ENCODE measurements at places on chromosomes 7 and 10. TPM values are rescaled to one million over a fixed set of nuclear protein-coding genes. Genes with fewer than 3 reads are reported as not detected.
A peak's percentile ranks its signal among the peaks of the same experiment; 100 is the strongest.

- H3K4me1 ChIP-seq: peaks cover 17% of the 10 kb centered on the region
- DNase-seq: peak; percentile 11
- no peaks in the 10 kb centered on the region for H3K36me3 ChIP-seq
- peak overlapping the region; percentile 74 for H3K4me3 ChIP-seq
These were observed 1.3 kb downstream of the CNNM2 start for GRCh38 chr10:102919246-102919959.

The SEMA4G gene
- polyA plus RNA-seq: 7.0 TPM

DNA sequence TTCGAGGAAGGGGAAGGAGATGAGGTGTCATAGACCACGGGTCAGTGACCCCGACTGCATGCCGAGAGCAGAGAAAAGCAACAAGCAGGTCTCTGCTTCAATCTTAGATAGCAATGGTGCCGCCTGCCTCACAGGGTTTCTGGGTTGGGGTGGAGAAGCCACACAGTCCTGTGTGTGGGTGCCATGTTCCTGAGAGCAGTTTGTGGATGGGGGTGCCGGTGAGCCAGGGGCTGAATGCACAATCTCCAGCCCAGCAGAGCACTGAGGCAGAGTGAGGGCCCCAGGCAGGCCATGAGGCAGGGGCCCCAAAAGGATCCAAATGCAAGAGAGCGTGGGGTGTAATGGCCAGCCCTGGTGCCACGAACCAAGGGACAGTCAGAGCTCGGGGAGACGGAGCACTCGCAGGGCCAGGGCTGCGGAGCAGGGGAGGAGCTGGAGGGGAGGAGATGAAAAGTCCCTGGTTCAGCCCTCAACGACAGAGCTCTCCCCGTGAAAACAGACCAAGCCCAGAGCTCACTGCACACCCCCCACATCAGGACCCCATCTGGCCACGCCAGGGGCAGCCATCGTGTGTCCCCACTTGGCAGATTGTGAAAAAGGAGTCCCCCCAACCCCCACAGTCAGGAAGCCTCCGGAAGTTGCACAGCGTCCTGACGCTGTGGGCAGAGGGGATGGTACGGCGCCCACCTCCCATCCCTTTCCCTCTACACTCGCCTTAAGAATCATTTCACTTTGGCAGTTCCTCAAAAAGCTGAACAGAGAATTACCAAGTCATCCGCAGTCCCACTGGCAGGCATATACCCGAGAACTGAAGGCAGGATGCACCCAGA, 19.9 kb downstream of the WDR86 start:
- no peak overlapping the region for H3K4me3 ChIP-seq
- no peaks in the 10 kb centered on the region for H3K27me3 ChIP-seq
- H3K36me3 ChIP-seq: no peaks in the 10 kb centered on the region

DNA sequence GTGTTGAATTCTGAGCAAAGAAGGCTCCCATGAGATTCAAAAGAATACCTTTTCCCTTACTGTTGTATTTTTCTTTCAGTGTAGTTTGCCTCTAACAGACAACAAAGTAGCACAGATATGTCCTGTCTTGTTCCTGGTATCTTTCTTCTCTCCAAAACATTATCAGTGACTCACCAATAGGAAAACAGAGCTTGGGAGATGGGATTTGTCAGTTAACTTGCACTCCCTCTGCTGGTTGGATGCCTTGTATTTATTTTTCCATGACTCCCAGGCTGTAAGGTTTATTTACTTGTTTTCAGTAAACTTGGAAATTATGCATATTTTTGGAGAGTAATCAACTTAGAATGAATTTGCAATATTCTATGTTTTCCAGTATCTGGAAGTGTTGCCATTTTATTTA, 129.7 kb downstream of the SAMD9 start:
- H3K27ac ChIP-seq: no peak overlapping the region
- H3K4me1 ChIP-seq: no peaks in the 10 kb centered on the region
- H3K27me3 ChIP-seq: no peaks in the 10 kb centered on the region
- H3K4me3 ChIP-seq: no peak overlapping the region

DNA sequence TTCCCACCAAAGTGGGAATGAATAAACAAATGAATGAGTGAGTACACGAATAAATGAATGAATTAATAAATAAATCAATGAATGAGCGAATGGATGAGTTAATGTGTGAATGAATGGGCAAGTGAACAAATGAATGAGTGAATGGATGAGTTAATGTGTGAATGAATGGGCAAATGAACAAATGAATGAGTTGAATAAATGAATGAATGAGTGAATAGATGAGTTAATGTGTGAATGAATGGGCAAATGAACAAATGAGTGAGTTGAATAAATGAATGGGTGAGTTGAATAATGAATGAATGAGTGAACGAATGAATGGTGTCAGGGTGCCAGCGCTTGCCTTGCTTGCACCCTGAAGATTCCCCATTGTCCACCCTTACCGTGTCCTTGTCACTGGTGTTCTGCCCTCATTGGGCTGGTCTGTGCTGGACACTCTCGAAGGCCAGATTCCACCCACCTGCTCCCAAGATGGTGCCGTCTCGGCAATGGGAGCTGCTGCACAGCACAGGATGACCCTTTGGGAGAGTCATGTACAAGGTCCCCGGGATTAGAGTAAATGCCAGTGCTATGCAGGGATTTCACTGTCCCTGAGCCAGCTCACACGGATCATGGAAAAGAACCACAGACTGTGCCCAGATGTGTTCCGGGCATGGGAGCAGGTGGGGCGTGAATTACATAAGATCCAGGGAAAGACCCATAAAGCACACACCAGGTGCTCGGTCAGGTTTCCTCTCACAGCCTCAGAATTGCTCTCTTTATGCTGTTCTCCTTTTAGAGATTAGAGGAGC, 83.2 kb downstream of the CAMK1D start:
- H3K4me1 ChIP-seq: no peaks in the 10 kb centered on the region
- no peaks in the 10 kb centered on the region for H3K36me3 ChIP-seq
- no peak overlapping the region for H3K4me3 ChIP-seq
- H3K27ac ChIP-seq: no peak overlapping the region
- DNase-seq: no peak

- DNase-seq: no peak
- H3K4me1 ChIP-seq: peaks cover 37% of the 10 kb centered on the region
- no peak overlapping the region for H3K4me3 ChIP-seq
- H3K36me3 ChIP-seq: no peaks in the 10 kb centered on the region
- H3K27me3 ChIP-seq: no peaks in the 10 kb centered on the region
These were observed 42.4 kb upstream of the ZMIZ1 start for GRCh38 chr10:79026341-79026761.

GRCh38 chr10:1228467-1228975, 172.3 kb downstream of the WDR37 start:
- DNase-seq: no peak
- no peaks in the 10 kb centered on the region for H3K27me3 ChIP-seq
- H3K36me3 ChIP-seq: no peaks in the 10 kb centered on the region
- H3K4me3 ChIP-seq: no peak overlapping the region

- no peaks in the 10 kb centered on the region for H3K36me3 ChIP-seq
- no peak for DNase-seq
- peaks cover 22% of the 10 kb centered on the region for H3K4me1 ChIP-seq
- H3K27me3 ChIP-seq: no peaks in the 10 kb centered on the region
- H3K27ac ChIP-seq: no peak overlapping the region
These were observed 52.3 kb upstream of the PHYHIPL start for GRCh38 chr10:59124187-59124586.

DNA sequence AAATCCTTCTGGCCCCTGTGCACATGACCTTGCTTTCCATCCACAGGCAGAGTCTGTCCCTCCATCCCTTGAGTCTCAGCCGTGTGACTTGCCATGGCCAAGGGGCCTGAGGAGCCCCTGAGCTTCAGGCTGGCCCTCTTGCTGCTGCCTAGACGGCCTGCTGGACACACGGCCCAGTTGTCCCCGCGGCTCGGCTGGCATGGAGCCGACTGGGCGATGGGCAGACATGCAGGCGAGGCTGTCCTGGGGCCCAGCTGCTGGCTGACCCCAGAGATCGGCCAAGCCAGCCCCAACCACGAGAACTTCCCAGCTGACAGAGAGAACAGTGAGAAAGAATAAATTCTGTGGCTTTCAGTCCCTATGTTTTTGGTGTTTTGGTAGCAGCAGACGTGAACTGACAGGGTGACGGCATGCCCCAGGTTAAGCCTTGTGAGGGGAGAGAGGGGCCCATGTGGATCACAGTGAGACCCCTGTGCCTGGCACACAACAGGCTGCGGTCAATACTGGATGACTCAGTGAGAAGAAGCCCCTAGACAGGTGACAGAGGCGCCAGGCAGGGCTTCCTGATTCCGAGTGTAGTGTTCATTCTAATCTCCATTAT, 11.7 kb downstream of the PRKAG2 start:
- H3K4me1 ChIP-seq: no peaks in the 10 kb centered on the region
- no peak overlapping the region for H3K27ac ChIP-seq
- H3K4me3 ChIP-seq: no peak overlapping the region

GRCh38 chr10:69883310-69884023, 81.8 kb downstream of the COL13A1 start:
- H3K4me1 ChIP-seq: peaks cover 22% of the 10 kb centered on the region
- H3K27me3 ChIP-seq: no peaks in the 10 kb centered on the region
- no peaks in the 10 kb centered on the region for H3K36me3 ChIP-seq
- H3K27ac ChIP-seq: no peak overlapping the region
- no peak for DNase-seq

DNA sequence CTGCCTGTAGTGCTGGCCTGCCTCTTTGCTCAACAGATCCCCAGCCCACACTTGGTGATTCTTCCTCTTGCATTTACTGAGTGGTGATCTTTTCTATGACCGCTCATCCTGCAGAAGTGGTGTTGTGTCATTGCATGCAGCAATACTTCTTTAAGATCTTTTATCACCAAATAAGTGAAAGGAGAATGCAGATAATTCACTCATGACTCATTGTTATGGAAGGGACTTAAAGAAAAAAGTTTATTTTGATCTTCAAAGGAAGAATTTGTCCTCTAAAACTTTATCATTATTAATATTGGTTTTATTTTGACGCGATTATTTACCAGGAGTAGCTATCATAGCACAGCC, 489.1 kb upstream of the CELF2 start:
- no peak overlapping the region for H3K27ac ChIP-seq
- no peaks in the 10 kb centered on the region for H3K27me3 ChIP-seq
- DNase-seq: peak; percentile 68

DNA sequence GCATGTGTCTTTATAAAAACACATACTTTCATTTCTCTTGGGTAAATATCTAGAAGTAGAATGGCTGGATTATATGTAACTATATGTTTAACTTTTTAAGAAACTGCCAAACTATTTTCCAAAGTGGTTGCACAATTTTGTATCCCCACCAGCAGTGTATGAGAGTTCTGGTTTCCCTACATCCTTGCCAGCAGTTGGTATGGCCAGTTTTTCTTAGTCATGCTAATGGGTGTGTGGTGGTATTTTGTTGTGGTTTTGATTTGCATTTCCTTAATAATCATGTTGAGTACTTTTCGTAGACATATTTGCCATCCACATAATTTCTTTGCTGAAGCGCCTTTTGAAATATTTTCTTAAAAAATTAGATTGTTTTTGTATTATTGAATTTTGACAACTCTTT, 60.3 kb downstream of the NEUROG3 start:
- no peak overlapping the region for H3K27ac ChIP-seq
- DNase-seq: no peak
- peaks cover 7% of the 10 kb centered on the region for H3K27me3 ChIP-seq
- H3K36me3 ChIP-seq: peaks cover 16% of the 10 kb centered on the region
- no peaks in the 10 kb centered on the region for H3K4me1 ChIP-seq

GRCh38 chr10:3811291-3811870, 26.4 kb upstream of the KLF6 start:
- no peaks in the 10 kb centered on the region for H3K36me3 ChIP-seq
- peaks cover 19% of the 10 kb centered on the region for H3K4me1 ChIP-seq
- no peaks in the 10 kb centered on the region for H3K27me3 ChIP-seq
- no peak overlapping the region for H3K4me3 ChIP-seq
- no peak overlapping the region for H3K27ac ChIP-seq
- DNase-seq: peak; percentile 69

The SLC35G1 gene
- polyA plus RNA-seq: 8.5 TPM

- no peaks in the 10 kb centered on the region for H3K36me3 ChIP-seq
- H3K4me3 ChIP-seq: no peak overlapping the region
- H3K4me1 ChIP-seq: peaks cover 9% of the 10 kb centered on the region
- no peaks in the 10 kb centered on the region for H3K27me3 ChIP-seq
- H3K27ac ChIP-seq: no peak overlapping the region
These were observed 3.5 kb upstream of the MYPN start for GRCh38 chr10:68105820-68106219.

The OR9A2 gene
- not detected for polyA plus RNA-seq

DNA sequence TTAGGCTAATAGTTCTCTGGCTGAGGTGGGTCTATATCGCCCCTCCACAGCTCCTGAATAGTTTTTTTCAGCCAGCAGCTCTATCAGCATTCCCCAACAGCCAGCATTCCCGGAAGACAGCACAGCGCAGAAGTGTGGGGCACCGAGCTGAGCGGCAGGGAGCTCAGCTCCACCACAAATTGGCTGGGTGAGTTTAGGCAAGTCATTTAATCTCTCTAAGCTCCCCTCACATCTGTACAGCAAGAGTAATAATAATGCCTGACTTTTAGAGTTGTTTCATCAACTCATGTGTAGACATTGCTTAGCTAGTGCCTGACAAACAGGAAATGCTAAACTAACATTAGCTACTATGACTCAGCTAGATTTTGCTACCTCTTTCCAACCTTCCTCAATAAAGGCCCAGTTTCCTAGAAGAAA, 247.9 kb upstream of the PTN start:
- peaks cover 30% of the 10 kb centered on the region for H3K4me1 ChIP-seq
- no peaks in the 10 kb centered on the region for H3K27me3 ChIP-seq
- no peaks in the 10 kb centered on the region for H3K36me3 ChIP-seq
- DNase-seq: peak; percentile 66
- peak overlapping the region; percentile 82 for H3K27ac ChIP-seq

DNA sequence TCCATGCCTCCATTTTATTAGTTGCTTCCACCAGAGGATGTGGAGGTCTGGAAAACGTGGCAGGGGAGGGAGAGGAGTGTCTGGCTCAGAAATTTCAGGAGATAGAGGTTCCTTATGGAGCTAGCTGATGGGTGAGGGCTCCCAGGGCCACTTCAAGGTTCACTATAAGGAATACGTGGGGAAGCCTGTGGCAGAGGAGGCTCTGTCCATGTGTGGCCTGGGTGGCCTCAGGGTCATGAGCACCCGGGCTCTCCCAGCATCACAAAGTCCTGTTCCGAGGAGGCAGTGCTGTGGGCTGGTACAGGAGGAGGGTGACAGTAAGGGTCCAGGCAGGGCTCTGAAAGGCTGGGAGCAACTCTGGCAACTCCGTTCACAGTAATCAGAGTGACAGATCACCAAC, 24.6 kb downstream of the ARHGAP22 start:
- no peak for DNase-seq
- no peaks in the 10 kb centered on the region for H3K4me1 ChIP-seq
- H3K27ac ChIP-seq: no peak overlapping the region
- no peak overlapping the region for H3K4me3 ChIP-seq
- no peaks in the 10 kb centered on the region for H3K36me3 ChIP-seq

Measured in cardiac muscle cell (in vitro differentiated cells and primary cell).